ENCODE measurements at places on chromosomes 5 and 9.

GRCh38 chr5:98275980-98276379, 497.5 kb upstream of the RGMB start:
- DNase-seq, result no peak

GRCh38 chr5:41392016-41392415, 118.4 kb downstream of the PLCXD3 start:
- DNase-seq, result no peak

DNA sequence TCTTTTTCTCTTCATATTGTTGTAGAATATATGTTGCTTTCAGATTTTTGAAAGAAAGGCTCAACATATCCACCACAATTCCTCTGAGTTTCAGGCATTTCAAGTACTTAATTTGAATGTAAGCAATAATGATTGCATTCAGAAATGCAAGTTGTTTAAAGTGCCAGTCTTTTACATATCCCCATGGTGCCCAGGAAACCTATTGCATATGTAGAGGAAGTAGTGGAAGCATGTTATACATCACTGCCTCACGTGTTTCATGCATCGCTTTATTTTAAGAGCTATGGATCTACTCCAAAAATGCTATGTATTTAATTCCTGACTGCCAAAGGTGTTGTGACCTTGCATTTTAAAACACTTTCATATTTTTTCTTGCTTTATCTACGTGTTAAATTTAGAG, 28.1 kb downstream of the CPEB4 start:
- no peak for DNase-seq

DNA sequence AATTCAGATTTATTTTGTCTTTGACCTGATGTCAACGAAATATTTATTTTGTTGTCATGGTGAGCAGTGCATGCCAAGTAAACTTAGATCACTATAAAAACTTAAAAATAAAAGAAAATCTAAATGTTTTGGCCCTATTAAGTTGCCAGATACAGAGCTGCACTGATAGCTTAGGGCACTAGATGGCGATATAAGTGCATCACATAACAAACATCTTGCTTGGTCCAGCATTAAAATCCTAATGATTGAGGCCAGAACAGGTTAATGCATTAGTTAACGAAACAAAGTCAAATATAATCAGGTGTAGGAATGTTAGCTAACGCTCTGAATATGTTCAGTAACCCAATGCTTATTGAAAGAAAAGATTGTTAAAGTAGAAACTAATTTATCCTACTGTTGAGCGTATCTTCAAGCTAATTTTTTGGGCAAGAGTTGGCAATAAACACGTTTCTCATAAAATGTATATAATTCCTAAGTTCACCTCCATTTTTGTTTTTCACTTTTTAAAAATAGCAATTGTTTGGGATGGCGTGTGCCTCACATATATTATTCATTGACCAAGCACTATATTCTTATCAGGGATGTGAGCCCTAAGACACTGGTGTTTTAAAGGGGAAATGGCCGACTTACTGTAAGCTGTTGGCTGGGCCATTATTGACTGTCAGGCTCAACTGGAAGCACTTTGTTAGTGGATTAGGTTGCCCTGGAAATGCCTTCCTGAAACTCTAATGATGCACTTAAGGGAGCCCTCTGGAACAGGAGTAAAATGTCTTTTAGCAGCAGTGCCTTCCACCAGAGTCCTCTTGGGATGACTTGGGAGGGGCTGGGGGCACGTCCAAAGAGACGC, 33.3 kb downstream of the KCTD16 start:
- DNase-seq, result no peak

GRCh38 chr5:143713047-143714003, 98.6 kb upstream of the HMHB1 start:
- no peak for DNase-seq

GRCh38 chr5:59661311-59661710, 232.2 kb downstream of the PDE4D start:
- no peak for DNase-seq

DNA sequence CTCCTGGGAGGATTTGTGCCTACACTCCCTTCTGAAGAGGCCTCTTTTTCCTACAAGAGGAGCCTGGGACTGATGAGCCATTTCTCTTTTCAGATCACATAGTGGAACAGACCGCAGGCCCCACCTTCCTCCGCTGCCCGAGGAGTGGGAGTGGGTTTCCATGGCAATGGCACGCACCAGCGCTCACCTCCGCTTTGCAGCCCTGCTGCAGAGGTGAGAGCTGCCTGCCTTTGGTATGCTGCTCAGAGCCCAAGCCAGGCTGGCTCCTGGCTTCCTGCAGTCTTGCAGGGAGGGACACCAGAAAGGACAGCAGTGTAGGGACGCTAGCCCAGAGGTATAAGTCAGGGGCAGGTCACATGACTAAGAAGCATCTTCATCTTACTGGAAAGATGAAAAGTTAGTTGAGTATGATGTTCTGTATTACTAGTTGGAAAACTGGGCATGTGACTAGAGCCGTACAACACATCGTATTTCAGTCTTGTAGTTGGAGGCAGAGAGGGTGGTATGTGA, 12.4 kb downstream of the PTTG1 start:
- no peak for DNase-seq

- DNase-seq, result no peak
These were observed 43.4 kb upstream of the BICD2 start for GRCh38 chr9:92807757-92808725.

DNA sequence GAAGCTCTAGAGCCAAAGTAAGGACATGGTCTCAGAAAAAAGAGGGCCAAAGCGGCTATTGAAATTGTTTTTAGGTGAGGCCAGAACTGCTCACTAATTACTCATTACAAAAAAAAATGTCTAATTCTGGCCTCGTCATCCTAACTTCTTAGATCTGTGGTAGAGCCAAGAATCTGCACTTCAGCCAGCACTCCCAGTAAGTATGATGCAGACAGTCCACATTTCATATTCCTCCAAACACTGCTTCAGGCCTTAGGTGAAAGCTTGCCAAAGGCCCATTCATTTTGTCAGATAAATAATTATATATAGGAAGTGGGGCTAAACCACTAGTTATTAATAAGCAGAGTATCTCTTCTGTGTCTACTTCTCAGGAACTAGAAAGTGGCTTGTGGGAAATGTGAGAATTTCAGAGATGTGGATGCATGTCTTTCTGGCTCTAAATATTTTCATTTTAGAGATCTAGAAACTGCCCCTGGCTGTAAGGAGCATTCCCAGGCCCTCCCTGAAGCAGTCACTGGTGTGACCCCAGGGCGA, 554.0 kb downstream of the TLE4 start:
- DNase-seq, result no peak

DNA sequence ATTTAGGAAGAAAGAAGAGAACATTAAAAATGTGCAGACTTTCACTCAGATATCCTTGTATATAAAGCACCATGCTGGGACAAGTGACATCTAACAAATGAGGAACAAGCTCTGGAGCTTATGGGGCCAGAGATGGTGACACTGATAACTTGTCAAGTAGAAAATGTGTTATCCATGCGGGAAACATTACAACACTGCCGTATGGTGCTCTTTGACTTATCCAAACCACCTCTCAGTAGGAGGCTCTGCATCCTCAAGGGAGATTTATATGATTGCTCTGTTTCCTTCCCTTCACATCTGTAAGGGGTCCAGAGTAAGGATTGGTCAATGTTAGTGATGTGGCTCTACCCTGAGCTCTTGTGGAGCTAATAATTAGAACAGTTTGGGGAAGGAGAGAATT, 23.5 kb downstream of the KCTD16 start:
- no peak for DNase-seq

DNA sequence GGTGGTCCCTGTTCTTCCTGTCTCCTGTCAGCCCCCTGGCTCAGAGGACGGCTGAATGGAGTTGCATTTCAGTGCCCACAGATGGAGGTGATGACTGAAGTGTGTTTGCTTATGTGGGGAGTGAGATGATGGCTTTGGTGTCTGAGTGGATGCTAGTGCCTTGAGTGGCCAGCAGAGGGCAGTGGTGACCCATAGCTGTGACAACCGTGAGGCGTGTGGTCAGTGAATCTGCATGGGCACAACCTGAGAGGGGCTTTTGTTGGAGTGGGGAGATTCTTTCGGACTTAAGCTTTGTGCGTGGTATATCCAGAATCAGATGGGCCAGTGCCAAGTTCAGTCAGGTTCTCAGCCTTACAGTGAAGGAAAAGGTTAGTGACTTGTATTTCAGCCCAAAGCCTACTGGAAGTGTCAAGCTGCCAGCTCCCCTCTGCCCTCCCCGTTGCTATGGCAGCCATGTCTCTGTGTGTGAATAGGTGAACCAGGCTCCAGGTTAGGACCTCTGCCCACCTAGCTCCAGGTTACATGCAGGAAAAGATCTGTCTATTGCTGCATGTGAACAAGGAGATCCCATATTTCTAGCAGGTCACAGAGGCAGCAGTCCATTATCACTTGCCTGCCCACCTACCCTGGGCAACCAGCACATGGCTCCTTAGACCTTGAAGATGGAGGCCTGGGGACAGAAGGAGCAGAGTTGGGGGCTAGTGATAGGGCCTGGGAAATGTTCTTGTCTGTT, 14.7 kb upstream of the CXXC5 start:
- DNase-seq, result no peak

- no peak for DNase-seq
These were observed 197.9 kb downstream of the KCTD16 start for GRCh38 chr5:144368556-144368955.

DNA sequence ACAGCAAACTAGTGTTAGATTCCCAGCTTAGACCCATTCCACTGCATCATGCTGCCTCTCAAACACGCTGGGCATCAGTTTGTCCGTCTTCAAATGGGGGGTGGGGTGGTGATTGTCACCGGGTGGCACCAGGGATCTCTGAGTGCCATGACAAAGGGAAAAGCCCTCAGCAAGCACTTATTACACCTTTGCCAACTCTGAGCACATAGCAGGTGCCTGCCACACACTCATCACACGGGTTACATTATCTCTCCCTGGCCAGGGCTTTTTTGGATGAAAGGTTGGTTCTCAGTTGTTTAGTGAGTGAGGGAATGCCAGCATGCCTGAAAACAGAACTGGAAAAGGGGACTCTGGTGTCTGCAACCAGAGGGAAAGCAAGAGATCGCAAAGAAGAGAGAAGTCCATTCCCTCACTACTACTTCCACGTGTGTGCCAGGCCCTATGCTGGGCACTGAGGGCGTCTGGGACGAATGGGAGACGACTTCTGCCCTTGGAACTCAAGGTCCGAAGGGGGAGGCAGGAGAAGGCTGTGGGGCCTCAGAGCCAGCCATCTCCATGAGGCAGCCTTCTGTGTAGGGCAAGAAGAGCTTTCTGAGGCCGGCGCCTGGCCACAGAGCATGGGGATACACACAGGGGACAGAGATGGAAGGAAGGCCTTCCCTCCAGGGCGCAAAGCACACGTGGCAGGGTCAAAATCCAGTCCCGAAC, 48.9 kb downstream of the PAX5 start:
- no peak for DNase-seq

DNA sequence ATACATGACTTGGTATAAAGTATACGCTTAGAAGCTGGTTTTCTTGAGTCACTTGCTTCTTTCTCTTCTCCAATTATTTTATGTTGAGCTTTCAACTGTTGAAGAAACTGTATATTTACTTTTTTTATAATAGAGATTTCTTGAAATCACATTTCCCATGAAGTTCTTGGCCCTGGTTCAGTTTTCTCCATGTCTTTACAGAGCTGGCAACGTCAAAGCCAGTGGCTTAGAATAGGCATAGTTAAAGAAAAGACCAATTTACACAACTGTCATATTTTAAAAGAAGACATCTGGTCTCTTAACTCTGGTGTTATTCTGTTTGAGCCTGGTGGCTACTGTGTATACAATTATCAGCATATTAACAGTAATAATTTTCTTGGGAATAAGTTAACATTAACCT, 1249.3 kb downstream of the CDH12 start:
- no peak for DNase-seq

GRCh38 chr9:22211588-22212360, 202.7 kb upstream of the CDKN2B start:
- no peak for DNase-seq

GRCh38 chr5:132386644-132387286, 17.3 kb downstream of the SLC22A5 start:
- DNase-seq, result peak; percentile 55
